Posterior vena cava (tissue), 2 donors: ENCODE measurements at places on chromosomes 2 and 18. TPM values are rescaled to one million over a fixed set of nuclear protein-coding genes. Genes with fewer than 3 reads are reported as not detected.

GRCh38 chr2:67479261-67479660 lies 82.1 kb downstream of the ETAA1 start:
- no peak for DNase-seq

DNA sequence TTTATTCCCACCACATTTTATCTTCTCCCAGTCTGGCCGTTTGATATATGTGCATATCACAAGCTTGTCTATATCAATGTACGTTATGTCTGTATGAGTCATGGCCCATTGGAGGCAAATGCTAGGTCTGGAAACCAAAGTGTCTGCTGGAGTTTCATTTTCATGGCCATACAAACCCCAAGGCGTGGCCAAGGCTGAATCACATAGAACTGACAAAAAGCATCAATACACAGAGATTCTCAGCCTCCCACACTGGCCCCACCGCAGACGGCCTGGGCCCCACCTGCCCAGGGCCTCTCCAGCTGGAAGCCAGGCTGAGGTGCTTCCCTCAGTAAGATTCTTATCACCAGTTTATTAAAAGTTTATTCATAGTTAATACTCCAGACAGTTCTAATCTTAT lies 40.5 kb upstream of the SALL3 start:
- DNase-seq: no peak

- DNase-seq: no peak
Measured at GRCh38 chr2:46388881-46389280, 90.5 kb upstream of the TMEM247 start.

- no peak for DNase-seq
Measured at GRCh38 chr2:11092701-11093335, 62.4 kb upstream of the SLC66A3 start.

- no peak for DNase-seq
Measured at GRCh38 chr2:11910971-11911370, 164.5 kb downstream of the LPIN1 start.

DNA sequence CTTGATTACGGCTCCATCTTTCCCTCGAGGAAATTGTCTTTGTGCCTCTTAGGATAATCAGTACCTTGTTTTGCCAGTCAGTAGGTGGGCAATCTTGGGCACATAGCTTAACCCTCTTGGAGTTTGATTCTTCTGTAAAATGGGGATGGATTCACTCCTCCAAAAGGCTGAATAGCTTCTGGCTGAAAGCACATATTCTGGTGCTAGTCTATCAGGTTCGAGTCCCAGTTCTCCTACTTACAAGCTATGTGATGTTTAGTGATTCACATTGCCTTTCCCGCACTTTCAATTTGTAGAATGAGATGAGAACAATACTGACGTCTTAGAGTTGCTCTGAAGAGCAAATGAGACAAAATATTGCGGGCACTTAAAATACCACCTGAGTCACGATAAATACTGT lies 43.9 kb downstream of the ATIC start:
- no peak for DNase-seq

DNA sequence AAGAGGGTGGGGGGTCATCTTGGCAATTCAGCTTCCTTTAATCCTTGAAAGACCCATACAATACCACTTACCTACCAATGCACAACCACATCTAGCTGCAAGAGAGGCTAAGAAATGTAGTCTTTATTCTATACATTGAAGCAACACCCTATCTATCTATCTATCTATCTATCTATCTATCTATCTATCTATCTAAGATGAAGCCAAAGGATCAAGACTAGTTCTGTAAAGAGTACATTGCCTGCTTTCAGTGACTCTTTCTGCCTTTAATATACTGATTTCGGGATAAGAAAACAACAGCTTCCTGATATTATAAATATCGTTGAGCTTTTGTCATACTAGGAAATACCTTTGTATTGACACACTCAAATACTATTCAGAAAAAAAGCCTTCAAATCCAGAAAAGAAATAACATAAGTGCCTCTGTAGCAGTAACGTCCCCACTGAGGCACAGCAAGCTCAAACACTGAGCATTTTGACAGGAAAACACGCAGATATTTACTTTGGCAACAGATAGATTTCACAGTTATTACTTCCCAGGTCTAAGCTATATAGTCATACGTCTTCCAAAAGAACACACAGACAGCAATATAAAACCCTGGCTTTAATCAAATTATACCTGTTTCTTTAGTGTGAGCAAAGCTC lies 139.4 kb upstream of the SERTAD2 start:
- DNase-seq: no peak

GRCh38 chr2:233105156-233105895 lies 45.2 kb downstream of the INPP5D start:
- DNase-seq: peak; percentile 69

DNA sequence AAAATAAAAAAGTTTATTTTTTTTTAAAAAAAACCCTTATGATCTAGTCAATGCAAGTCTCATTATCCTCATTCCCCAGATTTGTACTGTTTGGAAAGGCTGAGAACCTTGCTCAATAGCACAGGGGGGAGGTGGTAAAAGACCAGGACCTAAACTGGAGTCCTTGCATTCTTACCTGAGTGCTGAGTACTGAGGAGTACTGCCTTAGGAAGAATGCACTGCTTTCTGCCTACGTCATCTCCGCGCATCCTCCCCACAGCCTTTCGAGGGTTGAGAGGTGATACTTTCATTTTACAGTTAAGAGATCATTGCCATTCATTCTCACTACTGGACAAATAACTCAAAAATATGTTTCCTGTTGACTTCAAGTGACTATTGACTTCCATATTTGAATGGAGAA lies 73.8 kb downstream of the MAP3K20 start:
- no peak for DNase-seq

DNA sequence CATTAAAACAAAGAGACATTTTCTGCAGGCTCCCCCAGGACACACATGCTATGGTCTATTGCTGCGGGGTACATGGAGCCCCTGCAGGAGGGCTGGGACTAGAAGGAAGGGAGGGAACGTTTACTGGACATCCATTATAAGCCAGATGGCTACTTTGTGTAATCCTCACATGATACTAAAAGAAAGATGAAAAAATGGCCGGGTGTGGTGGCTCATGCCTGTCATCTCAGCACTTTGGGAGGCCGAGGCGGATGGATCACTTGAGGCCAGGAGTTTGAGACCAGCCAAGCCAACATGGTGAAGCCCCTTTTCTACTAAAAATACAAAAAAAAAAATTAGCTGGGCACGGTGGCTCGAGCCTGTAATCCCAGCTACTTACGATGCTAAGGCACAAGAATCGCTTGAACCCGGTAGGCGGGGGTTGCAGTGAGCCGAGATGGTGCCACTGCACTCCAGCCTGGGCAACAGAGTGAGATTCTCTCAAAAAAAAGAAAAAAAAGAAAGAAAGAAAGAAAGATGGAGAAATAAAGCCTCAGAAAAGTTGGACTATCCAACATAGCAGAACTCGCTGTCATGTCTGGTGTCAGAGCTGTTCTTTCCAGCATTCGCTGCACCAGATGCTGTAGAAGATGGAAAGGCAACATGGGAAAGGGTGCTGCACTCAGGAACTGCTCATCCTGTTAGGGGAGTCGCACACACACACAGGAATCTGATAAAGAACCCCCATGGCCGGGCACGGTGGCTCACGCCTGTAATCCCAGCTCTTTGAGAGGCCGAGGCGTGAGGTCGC lies 7.8 kb upstream of the MYCN start:
- DNase-seq: no peak

GRCh38 chr2:109086743-109087020 lies 42.3 kb upstream of the SH3RF3 start:
- no peak for DNase-seq

GRCh38 chr18:23591011-23591410 lies 4.7 kb upstream of the NPC1 start:
- no peak for DNase-seq

DNA sequence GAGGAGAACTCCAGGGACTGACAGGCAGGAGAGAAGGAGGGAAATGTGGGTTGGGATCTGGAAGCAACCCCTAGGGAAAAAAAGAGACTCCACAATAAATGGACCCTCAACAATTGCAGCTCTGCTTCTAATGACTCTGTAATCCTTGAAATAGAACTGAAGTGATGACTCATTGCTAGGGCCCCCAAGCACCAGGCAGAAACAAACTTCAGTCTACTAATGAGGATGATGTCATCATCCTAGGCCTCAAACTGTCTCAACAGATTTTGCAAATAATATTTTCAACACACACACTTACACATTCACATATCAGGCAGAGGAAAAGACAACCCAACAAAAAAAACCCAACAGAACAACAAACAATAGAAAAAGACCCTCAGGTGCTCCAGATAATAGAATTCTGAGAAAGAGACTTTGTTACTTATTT lies 143.3 kb downstream of the HDAC4 start:
- DNase-seq: peak; percentile 41

DNA sequence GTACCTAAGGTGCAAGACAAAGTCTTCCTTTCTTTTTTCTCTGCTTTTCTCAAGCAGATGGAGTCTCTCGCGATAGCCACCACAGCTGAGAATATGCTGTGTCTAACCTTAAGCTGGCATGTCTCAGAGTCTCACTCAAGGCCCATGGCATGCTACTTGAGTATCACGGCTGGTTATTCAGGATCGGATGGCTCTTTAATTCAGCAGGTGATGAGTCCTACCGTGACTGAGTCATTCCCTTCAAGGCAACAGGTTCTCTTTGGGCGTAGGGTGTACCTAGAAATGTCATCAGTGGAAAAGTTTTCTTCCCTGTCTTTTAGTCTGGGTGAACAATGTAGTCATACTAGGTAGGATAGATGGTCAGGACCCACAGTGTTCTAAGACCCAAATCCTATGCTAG lies 136.2 kb downstream of the DIS3L2 start:
- DNase-seq: no peak

GRCh38 chr18:80106482-80107051 lies 2.5 kb upstream of the ADNP2 start:
- DNase-seq: no peak

- peak; percentile 78 for DNase-seq
Measured at GRCh38 chr2:241808721-241809382, at the start of gene NEU4. Gene NEU4, plus strand, starts transcription at chr2:241809193. Its CDS starts 5,292 bp downstream, at chr2:241814485.

- DNase-seq: no peak
Measured at GRCh38 chr2:134367213-134367612, 113.3 kb downstream of the MGAT5 start.

GRCh38 chr2:98067160-98067559 lies 19.8 kb upstream of the VWA3B start:
- DNase-seq: no peak

- DNase-seq: no peak
Measured at GRCh38 chr18:38241216-38241615, 675.6 kb upstream of the CELF4 start.

- no peak for DNase-seq
Measured at GRCh38 chr2:179180242-179180641, 84.4 kb downstream of the SESTD1 start.

- DNase-seq: no peak
Measured at GRCh38 chr2:33135645-33136044, 188.9 kb downstream of the LTBP1 start.

NR4A2 gene
- 15.5 TPM for total RNA-seq

PRSS56 gene
- not detected for total RNA-seq

ATL2 gene
- total RNA-seq: 72.4 TPM

PPP1R1C gene
- 0.43 TPM for total RNA-seq

ATF2 gene
- 49.6 TPM for total RNA-seq

USP34 gene
- total RNA-seq: 87.4 TPM

CCL20 gene
- total RNA-seq: not detected

SAG gene
- not detected for total RNA-seq

HAT1 gene
- total RNA-seq: 29.1 TPM
